ENCODE measurements at places on chromosomes 1 and 21.

GRCh38 chr1:181392613-181393220 lies 90.6 kb upstream of the CACNA1E start:
- DNase-seq = no peak

GRCh38 chr1:17204546-17205440 lies at the start of gene PADI1:
PADI1 (plus strand) TSS chr1:17205128; CDS start chr1:17205218, 90 bp downstream.
- no peak for DNase-seq

DNA sequence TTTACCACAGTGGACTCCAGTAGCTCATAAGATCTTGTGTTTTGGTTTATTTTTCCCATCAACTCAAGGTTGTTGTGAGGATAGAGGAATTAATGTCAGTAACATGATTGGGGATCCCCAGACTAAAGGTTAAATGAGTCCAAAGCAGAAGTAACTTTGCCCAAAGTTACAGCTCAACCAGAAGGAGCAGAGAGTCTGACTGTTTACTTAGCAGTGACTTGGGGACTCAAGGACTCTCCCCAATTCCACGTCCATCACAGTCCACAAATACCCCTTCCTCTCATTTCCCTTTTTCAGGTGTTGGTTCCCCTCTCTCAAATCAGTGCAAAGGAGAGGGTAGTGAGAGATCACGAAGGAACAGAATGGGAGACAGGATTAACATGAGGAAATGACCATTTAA lies 4.0 kb upstream of the ETV3 start:
- no peak for DNase-seq

DNA sequence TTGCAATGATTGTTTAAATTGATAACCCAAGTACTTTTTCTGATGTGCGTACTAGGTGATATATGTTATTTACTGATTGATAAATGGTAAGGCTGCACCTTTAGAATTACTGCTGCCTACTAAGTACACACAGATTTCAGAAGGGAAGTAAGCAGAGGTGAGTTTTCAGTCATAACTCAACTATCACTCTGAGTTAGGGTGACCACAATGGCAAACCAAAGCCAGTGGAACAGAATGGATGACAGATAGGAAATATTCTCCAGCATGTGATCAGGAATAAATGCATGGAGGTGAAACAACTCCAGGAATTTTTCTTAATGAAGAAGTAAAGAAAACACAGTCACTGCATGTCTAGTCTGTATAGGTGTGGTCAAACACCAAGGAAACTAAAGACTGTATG lies 7.5 kb upstream of the KCNJ15 start:
- no peak for DNase-seq

DNA sequence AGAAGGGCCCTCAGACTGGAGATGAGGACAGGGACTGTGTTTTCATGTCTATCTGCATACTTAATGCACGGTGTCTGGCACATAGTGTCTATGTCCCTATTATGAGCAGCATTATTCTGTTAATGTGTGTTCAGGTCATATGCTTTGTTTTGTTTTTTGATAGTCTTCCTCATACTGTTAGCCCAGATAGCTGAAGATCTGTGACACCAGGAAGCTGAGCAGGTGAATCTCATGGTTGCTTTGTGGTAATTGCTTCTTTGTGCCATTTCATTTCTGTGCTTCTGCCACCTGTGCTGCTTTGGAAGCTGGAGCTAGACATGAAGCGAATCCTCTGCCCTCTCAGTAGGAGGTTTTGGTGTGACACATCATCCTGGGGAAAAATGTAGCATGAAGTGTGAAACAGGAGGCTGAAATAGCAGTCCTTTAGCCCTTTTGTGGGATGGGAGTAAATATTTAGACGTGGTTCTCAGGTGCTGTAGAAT lies 15.8 kb downstream of the SMAP2 start:
- no peak for DNase-seq

- no peak for DNase-seq
Measured at GRCh38 chr1:109644670-109645069, 11.2 kb upstream of the GSTM4 start.

GRCh38 chr21:45923146-45923545 lies 58.4 kb upstream of the COL6A1 start:
- peak; percentile 78 for DNase-seq

GRCh38 chr1:50779801-50780200 lies 180.3 kb downstream of the FAF1 start:
- DNase-seq = no peak

DNA sequence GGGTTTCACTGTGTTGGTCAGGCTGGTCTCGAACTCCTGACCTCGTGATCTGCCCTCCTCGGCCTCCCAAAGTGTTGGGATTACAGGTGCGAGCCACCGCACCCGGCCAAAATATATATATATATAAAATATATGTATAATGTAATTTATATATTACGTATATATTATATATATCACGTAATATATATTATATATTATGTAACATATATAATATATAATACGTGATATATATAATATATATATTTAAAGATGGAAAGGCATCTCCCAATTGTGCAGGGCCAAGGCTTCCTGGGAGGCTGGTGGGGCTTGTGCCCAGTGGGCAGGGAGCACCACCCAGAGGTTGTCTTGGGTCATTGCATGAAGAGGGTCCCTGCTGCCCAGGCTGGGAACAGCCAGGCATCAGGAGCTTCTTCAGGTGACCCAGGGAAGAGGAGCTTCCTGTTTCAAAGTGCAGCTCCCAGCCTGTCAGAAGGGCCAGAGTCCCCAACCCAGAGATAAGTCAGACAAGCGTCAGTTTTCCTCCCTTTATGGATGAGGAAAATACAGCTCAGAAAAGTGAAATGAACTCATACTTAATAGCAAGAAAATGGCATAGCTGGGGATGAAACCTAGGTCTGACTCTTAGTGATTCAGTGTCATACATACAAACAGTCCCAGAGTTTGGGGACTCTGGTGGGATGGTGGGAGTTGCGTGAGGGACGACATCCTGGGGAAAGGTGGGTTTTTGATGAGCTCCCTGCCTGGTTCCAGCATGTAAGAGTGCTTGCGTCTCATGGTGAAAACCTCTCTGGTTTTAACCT lies 12.0 kb downstream of the UBE2Q1 start:
- DNase-seq = no peak

GRCh38 chr1:172154551-172154950 lies 265.9 kb upstream of the C1orf105 start:
- DNase-seq = no peak

- no peak for DNase-seq
Measured at GRCh38 chr1:54325284-54325683, 80.9 kb downstream of the SSBP3 start.

DNA sequence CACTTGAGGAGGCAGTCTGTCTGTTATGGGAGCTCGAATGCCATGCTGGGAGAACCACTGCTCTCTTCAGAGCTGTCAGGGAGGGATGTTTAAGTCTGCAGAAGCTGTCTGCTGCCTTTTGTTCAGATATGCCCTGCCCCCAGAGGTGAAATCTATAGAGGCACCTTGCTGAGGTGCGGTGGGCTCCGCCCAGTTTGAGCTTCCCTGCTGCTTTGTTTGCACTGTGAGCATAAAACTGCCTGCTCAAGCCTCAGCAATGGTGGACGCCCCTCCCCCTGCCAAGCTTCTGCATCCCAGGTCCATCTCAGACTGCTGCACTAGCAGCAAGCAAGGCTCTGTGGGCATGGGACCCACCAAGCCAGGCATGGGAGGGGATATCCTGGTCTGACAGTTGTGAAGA lies 247.5 kb downstream of the LMX1A start:
- DNase-seq = no peak

- no peak for DNase-seq
Measured at GRCh38 chr1:33660244-33660643, 187.8 kb downstream of the ZSCAN20 start.
